ENCODE measurements at places on chromosomes 16 and 17.

DNA sequence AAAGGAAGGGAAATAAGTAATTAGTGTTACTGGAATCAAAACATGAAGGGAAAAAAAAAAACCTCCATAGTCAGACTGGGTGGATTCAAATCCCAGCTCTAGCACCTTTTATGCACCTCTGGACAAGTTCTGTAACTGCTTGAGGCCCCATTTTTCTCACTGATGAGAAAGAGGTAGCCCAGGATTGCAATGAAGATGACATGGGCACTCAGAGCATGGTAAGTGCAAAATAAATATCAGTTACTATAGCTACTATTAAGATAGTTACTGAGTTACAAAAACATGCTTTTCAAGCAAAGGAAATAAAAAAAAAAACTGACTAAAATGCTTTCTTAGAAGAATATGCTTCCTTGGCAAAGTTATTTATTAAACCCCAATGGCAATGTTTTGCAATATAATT, 58.8 kb downstream of the CEP95 start:
- DNase-seq = peak; percentile 34

- no peak for DNase-seq
Observed at GRCh38 chr16:85319208-85319983, 207.1 kb upstream of the CIBAR2 start.

- DNase-seq = no peak
Observed at GRCh38 chr17:51263006-51263405, 2.7 kb downstream of the UTP18 start.

DNA sequence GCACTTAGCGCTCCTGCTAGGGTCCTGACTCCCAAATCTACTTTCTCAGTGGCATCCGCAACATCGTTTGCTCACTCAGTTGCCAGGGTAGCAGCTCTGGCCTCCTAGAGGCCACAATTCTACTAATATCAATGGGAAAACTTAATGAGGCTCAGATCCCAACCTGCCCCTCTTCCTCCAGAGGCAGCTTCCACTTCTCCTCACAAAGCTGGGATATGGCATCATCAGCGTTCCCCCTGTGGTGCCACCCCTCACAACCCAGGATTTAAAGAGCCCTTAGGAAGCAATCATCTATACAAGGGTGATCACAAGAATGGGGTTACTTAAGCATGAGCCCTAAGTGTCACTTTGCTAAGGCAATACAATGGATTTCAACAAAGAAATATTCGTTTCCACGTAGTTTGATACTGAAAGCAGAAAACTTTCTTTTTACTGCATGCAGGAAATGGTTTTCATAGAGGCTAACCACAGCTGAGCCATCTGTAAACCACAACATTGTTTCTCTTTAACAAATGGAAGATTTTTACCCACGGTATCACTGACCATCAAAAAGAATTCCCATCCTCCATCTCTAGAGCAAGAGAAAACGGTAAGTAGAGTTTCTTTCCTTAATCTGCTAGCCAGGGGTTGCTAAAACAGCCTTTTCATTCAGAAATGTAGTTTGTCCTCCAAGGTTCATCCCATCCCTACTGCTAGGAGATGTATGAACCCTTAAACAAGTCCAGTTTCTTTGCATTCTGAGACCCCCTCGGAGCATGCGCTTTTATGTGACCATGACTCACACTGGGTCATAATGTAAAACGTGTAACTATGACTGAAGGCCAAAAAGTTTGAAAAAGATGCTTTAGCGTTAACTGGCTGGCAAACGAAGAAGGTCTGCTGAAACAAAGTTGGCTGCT, 68.3 kb upstream of the BCAR1 start:
- DNase-seq = peak; percentile 92

GRCh38 chr16:69534720-69535119, 31.0 kb upstream of the NFAT5 start:
- DNase-seq = no peak

DNA sequence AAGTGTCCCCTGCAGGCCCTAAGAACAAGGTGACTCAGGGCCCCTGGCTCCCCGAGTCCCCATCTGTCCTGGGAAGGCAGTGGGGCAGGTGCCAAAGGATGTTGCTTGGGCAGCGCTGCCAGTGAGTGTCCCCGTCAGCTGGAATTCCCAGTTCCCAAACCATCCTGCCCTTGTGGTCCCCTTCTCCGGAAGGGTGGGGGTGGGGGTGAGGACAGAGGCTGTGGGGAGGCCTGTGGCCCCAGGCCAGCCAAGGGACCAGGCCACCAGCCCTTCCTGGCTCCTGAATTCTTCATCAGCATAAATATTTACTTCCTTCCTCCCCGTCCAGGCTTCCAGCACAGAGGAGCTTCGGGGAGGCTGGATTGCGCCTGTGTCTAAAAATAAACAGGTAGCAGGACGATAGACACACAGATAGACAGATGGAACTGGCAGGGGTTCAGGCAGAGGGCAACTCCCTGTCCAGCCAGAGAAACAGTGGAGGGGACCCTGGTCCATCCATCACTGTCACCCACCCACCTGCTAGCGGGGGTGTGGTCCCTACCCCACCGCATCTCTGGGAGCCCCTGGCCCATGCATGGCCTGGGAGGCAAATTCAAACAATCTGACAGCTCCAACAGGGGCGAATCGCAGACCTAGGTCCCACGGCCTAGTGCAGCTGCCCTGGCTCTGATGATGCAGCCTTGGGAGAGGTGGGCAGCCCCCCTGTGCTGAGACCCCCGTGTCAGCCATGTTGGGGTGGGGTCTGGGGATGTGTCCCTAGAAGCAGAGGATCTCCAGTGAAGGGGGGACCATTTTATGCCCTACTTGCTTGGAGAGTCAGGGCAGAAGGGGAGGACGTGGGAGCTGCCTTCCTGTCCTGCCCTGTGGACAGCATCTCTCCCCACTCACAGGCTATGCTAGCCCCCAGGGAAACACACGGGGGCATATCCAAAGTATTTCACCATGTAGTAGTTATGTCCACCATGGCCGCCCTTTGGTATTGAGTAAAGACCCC, 13.2 kb downstream of the GLIS2 start:
- no peak for DNase-seq

Measured in cardiac fibroblast (primary cell).